ENCODE measurements at places on chromosomes 4 and X.
A peak's percentile ranks its signal among the peaks of the same experiment; 100 is the strongest.

DNA sequence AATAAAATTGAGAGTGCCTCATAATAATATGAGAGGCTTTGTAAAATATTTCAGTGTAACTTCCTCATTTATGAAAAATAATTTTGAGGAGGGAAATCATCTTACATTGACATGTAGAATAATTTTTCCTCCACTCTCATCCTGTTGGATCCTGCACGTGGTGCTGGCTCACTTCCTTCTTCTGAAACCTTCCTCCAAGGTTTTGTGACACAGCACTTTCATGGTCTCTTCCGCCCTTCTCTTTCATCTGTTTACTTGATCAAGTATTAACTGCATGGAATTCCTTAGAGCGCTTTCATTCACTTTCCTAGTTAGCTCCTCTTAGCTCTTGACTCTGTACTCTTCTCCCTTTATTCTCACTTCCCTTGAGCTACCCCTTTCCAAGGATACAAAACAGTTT lies 246.5 kb downstream of the RAPGEF2 start:
- DNase-seq, result no peak

- no peak for DNase-seq
These were observed 12.2 kb downstream of the SH3BP2 start for GRCh38 chr4:2804973-2805501.

DNA sequence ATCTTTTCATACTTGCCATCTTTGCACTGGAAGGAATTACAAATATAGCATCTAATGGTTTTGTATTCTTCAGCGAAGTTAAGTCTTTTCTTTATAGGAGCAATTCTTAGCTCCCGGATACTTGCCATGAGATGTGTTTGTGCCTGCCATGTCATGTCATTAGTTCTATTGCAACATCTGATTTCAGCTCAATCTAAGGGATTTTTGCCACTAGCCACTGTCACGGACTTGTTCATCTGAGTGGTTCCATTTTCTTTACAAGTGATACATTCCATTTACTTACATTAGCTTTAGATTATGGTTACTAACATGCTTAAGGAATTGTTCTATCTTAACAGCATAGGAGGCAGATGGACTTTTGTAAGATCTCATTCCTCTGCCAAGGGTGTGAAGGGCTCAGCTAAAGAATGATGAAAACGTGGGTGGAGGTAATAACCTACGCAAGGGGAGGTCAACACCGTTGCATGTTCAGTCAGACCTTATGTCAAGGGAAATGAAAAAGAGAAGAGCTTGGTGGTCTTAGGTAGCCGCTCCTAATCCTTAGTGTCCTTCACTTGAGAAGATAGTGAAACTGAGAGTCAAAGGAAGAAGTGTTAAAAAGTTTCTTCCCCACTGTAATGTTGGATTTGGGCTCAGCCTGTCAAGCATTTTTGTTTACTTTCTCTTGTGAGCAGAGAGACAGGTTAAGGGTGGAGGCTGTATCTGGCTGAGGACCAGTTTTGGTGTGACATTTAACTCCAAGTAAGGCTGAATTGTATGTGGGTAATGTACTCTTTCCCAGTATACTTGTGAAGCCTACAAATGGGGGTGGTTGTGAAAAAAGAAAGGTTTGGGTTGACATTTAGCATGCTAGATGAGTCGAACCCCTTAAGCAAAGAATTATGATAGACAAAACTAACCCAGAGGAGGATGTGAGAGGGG lies 3.6 kb upstream of the KLHL2 start:
- no peak for DNase-seq

GRCh38 chrX:9312922-9313867 lies 151.7 kb upstream of the TBL1X start:
- peak; percentile 9 for DNase-seq

DNA sequence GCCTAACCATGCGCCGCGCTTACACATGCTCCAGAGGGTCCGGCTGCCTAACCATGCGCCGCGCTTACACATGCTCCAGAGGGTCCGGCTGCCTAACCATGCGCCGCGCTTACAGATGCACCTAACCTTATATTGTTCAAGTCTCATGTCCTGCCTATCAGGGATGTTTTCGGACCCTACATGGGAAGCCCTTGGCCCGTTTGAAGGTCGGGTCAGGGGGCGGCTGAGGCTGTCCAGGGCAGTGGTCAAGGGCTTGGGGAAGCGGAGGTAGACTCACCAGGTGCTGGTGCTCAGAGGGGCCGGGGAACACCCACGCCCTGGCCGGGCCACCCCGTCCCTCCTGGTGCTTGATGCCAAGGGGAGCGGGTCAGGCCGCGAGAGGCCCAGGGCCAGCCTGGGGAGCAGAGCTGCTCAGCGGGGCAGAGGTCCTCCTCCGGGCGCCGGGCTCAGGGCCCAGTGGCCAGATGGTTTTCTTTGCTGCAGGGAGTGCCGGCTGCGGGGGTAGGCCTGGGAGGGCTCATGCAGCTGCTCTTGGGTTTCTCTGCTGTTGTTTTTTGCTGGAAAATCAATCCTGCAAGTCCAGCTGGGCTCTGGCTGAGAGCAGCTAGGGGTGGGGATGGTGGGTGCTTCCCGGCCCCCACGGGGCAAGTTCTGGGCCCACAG lies 35.4 kb upstream of the SPON2 start:
- peak; percentile 83 for DNase-seq

GRCh38 chr4:100945789-100946188 lies 401.5 kb downstream of the PPP3CA start:
- DNase-seq, result no peak

DNA sequence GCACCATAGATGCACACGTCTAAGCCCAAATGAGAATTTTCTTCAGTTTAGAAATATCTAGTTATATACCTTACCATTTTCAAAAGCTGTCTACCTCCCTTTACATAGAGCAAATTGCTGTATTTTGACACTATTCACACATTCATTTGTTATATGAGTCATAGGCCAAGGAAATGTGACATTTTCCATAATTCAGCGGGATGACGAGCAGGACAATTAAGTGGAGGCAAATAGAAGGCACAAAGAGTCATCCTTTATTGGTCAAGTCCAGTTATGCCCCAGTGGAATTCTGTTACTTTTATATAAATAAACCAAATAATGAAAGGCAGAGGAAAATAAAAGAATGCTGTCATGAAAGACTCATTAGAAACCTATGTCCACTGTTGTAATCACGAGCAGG lies 27.9 kb downstream of the FGF13 start:
- no peak for DNase-seq

- DNase-seq, result no peak
These were observed 9.6 kb upstream of the GSX2 start for GRCh38 chr4:54090404-54090803.

- no peak for DNase-seq
These were observed 134.1 kb upstream of the MAP3K15 start for GRCh38 chrX:19649226-19649995.

DNA sequence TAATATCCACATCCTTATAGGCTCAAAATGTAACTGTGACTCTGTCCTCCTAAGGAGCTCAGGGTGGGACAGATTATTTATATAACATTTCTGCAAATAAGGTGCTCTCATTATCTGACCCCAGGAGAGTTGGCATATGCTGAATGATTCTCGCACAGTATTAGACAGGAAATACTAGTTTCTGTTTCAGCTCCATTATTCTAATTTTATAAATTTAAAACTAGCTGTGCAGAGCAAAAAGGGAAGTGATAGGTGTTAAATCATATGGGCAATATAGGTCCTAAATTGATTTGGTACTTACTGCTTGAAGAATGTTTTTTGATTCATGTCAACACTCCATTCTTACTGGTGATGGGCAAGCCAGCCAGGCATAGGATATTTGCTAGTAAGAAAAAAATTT lies 141.5 kb downstream of the GLRA2 start:
- DNase-seq, result no peak

DNA sequence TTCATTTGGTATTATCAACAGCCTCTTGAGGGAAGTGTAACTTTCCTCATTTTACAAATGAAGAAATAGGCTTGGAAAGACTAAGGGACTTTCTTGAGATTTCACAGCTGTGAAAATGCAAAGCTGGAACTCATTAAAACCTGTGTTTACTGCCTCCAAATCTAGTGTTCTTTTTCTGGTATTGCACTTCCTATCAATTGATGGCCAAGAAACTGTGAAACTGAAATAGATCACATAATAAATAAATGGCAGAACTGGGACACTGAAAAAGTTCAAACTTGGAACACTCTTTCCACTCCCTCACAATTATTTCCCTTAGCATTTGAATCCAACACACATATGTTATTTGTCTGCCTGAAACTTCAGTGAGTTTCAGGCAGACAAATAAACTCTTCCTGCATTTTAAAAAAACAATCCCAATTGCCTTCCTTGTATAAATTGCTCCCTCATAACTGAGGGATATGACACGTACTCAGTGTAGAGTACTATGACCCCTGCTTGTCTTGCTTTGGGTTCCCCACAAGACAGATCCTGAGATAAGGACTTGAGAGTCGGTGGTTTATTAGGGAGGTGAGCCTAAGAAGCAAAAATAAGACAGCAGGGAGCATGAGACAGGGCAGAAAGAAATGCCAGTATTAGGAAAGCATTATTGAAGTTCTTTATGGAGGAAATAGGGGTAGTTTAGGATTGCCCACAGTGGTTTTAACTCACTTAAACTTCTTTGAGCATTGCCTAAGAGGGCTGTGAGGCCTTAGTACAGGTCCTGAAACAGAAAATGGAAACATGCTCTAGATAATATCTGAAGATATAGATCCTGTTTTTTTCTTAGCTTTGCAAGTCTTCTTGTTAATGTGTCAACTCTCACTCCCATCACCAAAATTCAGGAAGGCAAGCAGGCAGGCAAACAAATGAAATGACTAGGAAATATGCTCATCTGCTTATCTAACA lies 33.9 kb downstream of the RTL3 start:
- DNase-seq, result no peak

DNA sequence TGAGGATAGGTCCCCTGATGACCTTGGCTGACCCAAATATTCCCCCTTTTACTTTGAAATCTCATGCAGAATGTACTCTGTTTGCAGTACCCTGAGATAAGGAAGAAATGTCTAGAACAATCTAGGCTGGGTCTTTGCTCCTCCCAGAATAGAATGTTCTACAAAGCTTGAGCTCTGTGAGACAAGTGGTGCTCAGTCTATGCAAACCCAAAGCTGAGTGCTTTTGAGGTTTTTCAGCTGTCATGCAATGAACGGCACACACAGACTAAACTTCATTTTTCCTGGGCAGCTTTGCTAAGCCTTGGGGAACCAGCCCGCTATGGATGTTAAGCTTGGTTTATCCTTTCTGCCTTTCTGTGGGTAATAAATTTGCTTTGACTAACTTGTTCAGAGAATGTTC lies 513.6 kb downstream of the FAT4 start:
- DNase-seq, result no peak

- DNase-seq, result no peak
These were observed 58.9 kb downstream of the CHIC2 start for GRCh38 chr4:54005475-54005874.

- no peak for DNase-seq
These were observed 1520.7 kb upstream of the PCDH7 start for GRCh38 chr4:29199485-29199884.

GRCh38 chrX:49171752-49172279 lies at the start of gene PLP2:
PLP2 (plus strand) TSS chrX:49171898; CDS start chrX:49172001, 103 bp downstream.
- DNase-seq, result peak; percentile 69

GRCh38 chr4:3079694-3080123 lies 5.2 kb downstream of the HTT start:
- no peak for DNase-seq

DNA sequence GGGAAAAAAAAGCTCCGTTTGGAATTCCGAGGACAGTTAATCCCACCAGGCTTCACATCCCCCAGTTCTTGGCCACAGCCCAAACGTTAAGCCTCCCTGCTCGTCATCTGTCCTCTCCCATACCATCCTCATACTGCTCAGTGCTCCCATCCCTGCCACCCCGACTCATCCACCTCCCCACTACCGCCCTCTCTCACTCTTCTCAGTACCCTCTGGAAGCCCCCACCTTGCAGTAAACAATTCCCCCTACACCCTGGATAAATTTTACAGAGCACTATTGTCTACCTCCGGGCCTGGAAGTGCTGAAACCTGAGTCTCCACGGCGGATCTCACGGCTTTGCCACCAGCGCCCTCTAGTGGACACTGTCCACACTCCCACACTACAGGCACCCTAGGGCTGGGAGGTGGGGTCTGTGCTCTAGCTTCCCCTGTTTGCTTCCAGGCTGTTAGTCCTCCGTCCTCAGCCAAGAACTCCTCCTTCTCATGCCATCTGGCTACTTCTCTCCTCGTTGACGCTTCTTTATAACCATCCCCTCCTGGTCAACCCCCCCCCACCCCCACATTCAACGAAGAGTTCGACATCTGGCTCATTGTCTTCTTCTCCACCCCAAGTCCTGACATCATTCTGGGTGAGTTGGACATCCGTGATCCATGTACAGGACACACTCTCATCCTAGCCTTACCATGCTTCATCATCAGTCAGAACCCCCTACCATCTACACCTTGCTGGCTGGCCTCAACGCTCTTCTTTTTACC lies 54.5 kb downstream of the RTL9 start:
- peak; percentile 46 for DNase-seq

DNA sequence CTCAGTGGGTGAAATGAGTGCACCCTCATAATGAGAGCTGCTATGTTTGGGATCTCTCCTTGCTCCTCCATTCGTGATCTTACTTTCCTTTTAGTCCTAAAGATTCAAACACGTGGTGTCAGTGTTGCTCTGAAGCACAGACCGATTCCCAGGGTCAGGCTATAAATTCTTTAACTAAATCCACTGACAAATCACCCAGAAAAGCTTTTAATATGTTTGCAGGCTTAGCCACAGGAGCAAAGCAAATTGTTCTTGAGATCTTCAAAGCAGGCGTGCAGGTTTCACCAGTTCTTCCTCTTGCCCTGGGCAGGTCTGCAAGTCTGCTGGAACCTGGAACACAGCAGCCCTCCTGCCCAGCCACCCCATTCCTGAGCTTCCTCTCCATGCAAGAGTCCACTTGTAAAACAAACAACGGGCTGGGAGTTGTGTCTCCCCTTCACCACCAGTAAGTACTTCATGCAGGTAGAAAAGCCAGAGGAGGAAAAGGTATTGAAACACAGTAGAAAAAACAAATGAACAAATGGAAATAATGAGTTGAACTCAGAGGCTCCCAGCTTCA lies 70.1 kb upstream of the ENPP6 start:
- DNase-seq, result no peak

DNA sequence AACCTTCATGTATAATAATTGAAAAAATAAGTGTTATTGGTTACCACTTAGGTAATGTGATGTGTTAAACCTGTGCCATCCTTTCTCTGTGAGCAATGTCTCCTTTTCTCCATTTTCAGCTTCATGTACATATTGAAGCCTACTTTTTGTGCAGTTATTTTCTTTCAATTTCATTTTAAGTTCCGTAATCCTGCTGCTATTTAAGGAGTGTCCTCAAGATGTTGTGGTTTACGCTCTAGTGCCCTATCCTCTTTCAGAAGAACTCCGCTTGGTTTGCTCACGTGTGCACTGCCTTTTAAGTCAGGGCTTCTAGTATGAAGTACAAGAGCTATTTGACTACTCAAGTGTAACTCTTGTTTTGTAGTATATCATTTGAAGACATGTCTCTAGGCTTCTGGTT lies 2253.2 kb upstream of the TENM3 start:
- DNase-seq, result no peak

- DNase-seq, result no peak
These were observed 15.5 kb upstream of the HSD17B11 start for GRCh38 chr4:87406462-87406861.

GRCh38 chr4:60745800-60746571 lies 454.1 kb upstream of the ADGRL3 start:
- no peak for DNase-seq

DNA sequence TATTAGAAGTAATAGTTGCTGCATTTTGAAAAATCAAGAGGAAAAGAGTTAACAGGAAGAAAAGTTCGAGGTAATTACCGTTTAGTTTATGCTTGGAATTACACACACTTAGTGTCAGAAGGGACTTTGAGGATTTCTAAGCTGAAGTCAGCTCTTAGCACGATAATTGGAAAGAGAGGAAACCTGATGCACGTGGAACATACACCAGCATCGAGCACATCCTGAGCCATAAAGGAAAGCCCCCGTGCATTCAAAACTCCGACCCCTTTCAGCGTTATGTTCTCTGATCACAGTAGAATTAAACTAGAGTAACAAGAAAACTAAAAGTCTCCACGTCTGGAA lies 400 bp upstream of the PAQR3 start:
- no peak for DNase-seq

Data from heart left ventricle (tissue), 16 donors.